Upper lobe of right lung (tissue), 1 donor: ENCODE measurements at places on chromosomes 5 and 9. TPM values are rescaled to one million over a fixed set of nuclear protein-coding genes. Genes with fewer than 3 reads are reported as not detected.
A peak's percentile ranks its signal among the peaks of the same experiment; 100 is the strongest.

PPP2R2B gene
- 1.2 TPM for total RNA-seq

DNA sequence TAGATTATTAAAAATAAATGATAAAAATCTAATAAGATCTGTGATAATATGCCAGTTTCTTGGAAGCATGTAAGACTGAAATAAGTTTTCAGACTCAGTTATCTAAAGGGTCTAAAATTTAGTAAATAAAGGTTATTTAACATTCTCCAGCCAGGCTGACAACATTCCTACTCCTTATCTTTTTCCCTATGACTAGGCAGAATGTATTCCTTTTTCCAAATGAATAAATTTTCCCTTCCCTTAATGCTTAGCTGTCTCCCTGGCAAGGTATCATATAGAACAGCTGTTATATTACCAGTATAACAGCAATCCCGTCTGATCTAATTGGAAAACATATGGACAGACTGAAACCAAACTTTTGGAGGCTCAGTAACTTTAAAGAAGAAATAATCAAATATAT, 13.0 kb downstream of the MEGF9 start:
- DNase-seq = no peak

DNA sequence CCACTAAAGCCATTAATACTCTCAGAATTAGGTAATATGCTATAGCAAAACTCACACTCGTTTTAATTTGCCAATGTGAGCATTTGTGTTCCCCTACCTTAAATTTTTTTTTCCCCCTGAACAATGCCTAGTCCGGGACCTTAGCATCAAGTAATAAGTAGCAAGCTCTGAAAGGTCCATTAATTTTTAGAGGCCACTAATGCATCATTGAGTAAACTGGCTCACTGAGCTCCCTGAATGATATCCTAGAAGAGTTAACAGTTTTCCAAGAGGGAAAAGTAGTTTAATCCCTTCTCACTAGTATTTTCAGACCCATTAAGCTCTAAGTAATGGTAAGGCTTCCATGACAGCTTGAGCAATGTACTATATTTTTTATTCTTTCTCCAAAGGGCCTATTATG, 242.2 kb downstream of the MAT2B start:
- DNase-seq = no peak

GRCh38 chr5:131279204-131279603, 15.4 kb downstream of the CDC42SE2 start:
- DNase-seq = no peak

DNA sequence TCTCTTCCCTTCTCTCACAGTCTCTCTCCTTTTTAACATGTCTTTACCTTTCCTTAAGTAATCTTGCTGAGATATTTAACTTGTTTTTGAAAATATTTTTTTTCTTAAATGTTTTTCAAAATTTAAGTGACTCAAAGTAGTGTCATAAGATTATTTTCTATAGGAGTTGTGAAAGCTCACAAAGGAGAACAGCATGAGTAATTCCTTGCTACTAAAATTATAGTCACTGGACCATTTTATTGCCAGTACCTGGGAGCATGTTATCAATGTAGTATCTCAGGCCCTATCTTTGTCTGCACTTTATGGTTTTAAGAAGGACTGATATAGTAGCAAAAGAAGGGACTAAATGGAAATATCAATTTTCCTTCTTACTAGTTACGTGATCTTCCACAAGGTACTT, 181.9 kb downstream of the TMEM232 start:
- no peak for DNase-seq

SLC1A3 gene
- 43.5 TPM for total RNA-seq

DNA sequence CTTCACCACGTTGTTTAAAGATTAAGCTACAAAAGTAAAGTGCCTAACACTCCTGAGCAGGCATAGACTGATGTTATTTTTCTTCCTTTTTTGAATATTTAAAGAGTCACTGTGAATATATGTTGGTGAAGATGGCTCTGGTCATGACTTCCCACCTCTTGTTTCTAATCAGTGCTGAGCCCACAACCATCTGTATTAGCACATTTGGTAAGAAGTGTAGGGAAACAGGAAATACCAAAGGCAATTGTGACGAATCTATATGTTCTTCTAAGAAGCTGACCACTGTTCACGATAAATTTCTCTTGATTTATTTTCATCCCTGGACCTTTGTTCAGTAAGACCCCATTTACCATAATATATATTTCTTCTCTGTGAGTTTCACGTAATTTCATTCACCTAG, 108.3 kb upstream of the PCA3 start:
- no peak for DNase-seq

FLT4 gene
- total RNA-seq = 38.6 TPM

ARRDC3 gene
- 103 TPM for total RNA-seq

- no peak for DNase-seq
Measured at GRCh38 chr9:122991370-122991830, 42.1 kb upstream of the GPR21 start.

TSSK1B gene
- total RNA-seq = not detected

SLC6A19 gene
- total RNA-seq = not detected

DNA sequence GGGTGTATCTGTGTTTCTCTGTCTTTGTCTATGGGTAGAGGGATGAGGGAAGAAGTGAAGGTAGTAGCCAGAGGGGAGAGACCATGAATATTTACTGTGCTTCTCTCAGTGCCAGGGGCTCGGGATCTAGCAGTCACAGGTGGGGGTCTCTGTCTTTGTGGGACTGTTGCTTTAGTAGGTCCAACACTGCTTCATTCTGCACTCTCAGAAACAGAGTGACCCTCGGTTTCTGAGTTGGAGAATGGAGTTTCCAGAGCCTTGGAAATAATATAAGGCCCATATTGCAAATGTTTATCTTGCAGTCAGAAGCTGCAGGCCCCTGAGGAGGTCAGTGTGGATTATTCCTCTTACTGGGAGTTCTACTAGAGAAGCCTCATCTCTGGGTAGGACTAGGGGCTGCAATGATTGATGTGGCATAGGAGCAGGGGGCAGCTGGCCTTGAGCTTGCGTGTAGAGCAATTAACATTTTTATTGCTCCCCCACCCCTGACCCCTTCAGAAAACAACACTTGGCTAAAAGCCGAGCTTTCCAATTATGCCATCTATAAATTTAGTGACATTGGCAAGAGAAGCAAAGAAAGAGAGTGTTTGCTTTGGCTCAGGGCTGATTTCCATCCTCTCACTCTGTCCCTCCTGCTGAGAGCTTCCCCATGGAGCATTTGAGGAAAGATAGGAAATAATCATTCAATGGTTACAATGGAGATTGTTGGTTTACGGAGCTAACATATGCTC, 55.0 kb upstream of the TRPC7 start:
- DNase-seq = no peak

DNA sequence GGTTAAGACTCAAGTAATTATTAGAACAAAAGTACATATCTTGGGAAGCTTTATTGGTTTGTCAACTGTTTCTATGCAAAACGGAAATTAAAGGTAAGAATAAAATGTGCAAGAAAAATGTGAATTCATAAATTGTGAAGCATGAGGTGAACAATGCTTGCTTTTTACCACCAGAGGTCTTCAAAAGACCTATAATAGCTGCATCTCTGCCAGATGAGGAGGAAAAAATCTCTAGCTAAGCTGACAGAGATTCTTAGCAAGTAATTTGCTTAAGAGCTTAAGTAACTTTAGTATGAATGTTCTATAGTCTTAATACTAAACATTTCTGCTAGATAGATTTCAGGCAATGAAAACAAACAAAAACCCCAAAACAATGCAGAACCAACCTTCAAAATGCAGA, 54.1 kb downstream of the MRPS30 start:
- no peak for DNase-seq

PDE6A gene
- 0.09 TPM for total RNA-seq

DNA sequence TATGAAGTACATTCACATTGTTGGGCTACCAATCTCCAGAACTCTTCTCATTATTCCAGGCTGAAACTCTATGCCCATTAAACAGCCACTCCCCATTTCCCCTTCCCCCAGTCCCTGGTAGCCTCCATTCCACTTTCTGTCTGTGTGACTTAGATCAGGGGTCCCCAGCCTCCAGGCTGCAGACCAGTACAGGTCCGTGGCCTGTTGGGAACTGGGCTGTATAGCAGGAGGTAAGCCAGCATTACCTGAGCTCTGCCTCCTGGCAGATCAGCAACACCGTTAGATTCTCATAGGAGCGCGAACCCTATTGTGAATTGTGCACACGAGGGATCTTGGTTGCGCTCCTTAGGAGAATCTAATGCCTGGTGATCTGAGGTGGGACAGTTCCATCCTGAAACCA, 23.1 kb downstream of the ZNF618 start:
- DNase-seq = no peak

- DNase-seq = no peak
Measured at GRCh38 chr9:116673375-116673774, 13.7 kb upstream of the TRIM32 start.

GRCh38 chr9:99466781-99467180, 244.7 kb downstream of the SEC61B start:
- DNase-seq = no peak

DNA sequence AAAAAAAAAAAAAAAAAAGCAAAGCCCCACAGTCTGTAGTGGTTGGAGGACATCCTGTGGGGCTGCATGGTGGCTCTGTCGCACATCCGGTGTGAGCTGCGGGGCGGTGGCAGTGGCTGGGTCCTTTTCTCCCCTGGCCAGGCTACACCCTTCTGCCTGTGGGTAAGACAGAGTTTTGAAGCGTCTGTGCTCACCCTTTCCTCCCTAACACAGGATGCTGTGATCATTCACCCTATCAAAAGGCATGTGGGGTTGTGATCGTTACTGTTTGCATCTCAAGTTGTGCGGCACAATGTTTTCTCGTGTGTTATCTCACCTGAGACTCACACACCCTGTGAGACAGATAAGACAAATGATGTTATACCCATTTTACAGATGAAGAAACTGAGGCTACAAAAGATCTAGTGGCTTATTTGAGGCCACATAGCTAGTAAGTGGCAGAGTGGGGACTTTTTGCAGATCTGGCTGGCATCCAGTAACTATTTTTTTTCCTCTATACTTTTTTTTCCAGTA, 17.5 kb downstream of the IRF1 start:
- peak; percentile 69 for DNase-seq

GRCh38 chr9:87428659-87429058, 69.0 kb upstream of the DAPK1 start:
- no peak for DNase-seq

PRLR gene
- 1.6 TPM for total RNA-seq

GRCh38 chr9:134418354-134418753, 92.1 kb downstream of the RXRA start:
- DNase-seq = no peak

- DNase-seq = no peak
Measured at GRCh38 chr9:93189369-93190132, 5.6 kb downstream of the WNK2 start.

GRCh38 chr5:37951946-37952721, 112.3 kb upstream of the GDNF start:
- DNase-seq = no peak

DNA sequence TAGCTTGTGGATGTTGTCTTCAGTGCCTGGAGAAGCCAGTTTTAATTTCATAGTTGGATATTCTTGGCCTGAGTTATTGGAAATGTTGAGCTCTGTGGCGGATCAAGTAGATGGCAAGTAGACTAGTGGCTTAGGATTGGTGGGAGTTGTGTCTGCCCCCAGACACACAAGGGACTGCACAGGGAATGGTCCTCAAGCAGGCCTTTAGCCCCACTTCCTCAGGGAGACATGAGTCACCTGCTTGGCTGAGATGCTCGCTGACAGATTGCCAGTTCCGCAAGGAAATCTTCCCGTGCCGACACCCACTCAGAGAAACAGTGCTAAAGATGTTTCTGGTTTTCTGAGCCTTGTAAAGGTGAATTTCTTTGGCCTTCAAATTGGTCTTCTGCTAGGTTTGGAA, 18.8 kb upstream of the CATSPER3 start:
- DNase-seq = no peak

GRCh38 chr5:45437752-45438151, 258.4 kb downstream of the HCN1 start:
- DNase-seq = no peak

GRCh38 chr9:115292584-115293279, 174.8 kb upstream of the TNC start:
- DNase-seq = no peak

- DNase-seq = no peak
Measured at GRCh38 chr9:122090287-122090883, 2.7 kb downstream of the TTLL11 start.

DNA sequence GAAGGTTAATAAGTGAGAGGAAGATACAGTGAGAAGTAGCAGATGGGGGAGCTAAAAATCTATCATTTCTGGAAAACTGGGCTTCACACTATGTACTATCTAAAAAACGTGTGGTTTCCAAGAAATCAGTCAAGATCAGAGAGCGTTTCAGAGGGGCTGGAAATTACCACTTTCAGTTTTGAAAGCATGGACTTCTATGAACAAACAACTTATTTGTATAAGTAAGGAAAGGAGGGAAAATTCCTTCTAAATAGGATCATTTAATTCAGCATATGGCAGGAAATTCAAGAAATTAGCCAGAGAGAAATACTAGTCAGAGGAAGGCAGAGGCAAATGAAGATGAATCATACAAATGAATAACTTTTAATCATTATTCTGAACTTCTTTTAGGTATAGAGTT, 11.3 kb downstream of the TNC start:
- no peak for DNase-seq

DNA sequence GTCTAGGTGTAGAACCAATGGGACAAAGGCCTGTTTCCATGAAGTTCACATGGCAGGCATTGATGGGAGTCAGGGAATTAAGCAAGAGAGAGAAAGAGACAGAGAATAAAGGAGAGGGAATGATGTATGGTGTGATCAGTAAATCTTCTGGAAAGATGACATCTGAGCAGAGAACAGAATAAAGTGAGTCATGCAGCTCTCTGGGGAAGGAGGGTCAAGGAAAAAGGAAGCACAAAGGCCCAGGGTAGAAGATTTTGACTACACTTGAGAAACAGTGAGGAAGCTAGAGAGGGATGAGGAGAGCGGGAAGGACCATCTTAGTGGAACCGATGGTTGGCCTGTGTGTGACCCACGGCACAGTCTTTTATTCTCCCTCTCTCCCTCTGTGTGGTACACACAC, 425.9 kb downstream of the SPOCK1 start:
- DNase-seq = no peak

DNA sequence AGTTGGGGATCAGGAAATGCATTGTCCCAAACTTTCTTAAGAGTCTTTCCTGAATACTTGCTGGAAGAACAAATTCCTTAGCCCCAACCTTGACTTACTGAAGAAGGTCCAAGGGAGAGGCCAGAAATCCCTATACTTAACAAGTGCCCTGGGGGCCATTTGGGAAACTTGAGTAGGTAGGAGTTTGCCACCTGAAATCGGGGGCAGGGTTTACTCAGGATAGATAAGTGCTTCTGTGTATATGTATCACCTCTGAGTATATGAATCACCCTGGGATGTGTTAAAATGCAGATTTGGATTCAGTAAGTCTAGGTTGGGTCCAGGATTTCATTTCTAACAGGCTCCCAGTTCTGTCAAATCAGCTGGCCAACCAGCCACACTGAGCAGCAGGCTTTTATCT, 47.9 kb upstream of the MYO10 start:
- DNase-seq = no peak

SLC34A3 gene
- 0.23 TPM for total RNA-seq

- no peak for DNase-seq
Measured at GRCh38 chr9:108666240-108666784, 189.5 kb downstream of the ACTL7B start.

DNA sequence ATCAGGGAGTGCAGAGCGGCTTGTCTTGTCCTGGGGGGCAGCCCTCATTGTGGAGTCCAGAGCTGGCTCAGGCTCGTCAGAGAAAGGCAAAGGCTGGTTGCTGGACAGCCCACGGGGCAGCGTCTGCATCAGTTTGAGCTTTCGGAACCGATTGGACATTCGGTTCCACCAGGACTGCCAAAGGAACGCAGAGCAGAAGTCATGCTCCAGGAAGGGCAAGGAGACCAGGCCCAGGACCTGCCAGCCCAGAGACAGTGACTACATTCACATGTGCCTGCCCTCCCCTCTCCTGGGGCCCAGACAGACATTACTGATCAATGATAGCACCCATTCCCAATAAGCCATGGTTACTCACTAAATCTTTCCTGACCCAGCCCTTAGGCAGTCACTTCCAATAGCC, 18.1 kb downstream of the ANKS6 start:
- DNase-seq = no peak
